ENCODE measurements at places on chromosomes 13 and 19.

DNA sequence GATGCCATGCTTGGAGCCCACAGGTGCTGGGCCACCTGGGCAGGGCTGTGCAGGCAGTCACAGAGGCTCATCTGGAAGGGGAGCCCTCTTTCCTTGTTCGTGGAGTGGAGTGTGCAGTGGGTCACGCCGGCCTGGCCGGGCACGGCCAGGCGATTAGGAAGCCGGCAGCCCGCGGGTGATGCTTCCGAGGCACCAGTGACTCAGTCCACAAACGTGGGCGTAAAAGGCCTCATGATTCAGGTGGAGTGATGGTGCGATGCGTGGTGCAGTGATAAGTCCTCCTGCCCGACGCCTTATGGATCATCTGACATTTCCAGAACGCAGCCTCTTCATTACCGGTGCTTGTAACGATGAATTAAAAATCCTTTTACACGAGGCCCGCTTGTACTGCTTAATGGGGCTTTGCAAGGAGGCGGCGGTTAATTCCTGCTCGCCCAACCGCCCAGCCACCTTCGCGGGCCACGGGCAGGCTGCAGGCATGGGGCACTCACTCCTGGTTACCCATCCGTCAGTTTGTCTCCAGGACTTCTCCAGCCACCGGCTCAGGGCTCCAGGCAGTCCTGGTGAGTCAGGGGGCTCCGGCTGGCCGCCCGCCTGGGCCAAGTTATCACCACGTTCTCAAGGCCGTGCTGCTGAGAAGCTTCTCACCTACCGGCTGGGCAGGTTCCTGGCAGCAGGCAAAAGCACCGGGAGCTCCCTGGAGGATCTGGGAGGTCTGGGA lies 172.4 kb downstream of the KDM4B start:
- no peak for DNase-seq

DNA sequence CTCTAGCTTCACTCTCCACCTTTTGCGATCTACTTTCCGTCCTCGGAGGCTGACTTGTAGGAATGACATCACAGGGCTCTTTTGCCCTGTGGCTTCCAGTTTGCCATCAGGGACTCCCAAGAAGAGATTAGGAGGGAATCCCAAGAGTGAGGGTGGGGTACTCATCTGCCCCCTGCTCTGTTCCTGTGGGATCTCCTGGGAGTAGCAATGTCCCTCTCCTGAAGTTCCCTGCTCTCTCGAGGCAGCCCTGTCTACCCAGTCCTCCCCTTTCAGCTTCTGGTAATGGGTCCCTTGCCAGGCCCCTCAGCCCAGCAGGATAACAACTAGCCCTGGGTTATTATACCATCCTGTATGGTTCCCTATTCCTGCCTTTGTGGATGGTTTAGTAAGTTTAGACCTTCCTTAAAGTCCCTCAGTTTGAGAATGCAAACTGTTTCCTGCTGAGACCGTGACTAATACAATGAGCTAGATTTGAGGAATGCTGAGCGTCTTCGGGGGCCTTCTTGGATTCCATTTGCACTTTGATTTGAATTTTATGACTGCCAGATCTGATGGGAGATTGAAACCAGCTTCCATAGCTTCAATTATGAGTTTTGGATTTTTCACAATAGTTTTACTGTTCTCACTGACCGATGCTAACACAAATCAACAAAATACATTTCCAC lies 73.7 kb upstream of the IPO5 start:
- DNase-seq: peak; percentile 97

DNA sequence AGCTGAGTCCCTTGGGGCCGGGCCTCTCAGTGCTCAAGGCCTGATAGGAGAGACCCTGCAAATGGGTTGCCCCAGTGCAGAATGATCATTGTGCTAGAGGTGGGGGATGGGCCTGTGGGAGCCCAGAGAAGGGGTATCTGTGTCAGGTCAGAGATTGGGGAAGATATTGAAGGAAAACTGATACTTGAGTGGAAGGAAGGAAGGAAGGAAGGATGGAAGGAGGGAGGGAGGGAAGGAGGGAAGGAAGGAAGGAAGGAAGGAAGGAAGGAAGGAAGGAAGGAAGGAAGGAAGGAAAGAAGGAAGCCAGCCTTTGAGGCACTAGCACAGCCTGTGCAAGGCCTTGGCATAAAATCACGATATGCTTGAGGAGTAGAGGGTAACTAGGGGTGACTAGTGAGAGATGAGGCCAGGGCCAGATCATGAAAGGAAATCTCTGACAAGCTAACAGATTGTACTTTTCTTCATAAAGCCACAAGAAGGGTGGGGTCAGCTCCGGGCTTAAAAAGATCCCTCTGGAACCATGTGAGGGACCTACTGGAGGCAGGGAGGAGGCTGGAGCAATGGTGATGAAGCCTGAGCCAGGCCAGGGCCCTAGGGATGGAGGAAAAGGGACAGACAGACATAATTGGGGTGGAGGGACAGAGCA lies 11.4 kb downstream of the PTH2 start:
- DNase-seq: no peak

DNA sequence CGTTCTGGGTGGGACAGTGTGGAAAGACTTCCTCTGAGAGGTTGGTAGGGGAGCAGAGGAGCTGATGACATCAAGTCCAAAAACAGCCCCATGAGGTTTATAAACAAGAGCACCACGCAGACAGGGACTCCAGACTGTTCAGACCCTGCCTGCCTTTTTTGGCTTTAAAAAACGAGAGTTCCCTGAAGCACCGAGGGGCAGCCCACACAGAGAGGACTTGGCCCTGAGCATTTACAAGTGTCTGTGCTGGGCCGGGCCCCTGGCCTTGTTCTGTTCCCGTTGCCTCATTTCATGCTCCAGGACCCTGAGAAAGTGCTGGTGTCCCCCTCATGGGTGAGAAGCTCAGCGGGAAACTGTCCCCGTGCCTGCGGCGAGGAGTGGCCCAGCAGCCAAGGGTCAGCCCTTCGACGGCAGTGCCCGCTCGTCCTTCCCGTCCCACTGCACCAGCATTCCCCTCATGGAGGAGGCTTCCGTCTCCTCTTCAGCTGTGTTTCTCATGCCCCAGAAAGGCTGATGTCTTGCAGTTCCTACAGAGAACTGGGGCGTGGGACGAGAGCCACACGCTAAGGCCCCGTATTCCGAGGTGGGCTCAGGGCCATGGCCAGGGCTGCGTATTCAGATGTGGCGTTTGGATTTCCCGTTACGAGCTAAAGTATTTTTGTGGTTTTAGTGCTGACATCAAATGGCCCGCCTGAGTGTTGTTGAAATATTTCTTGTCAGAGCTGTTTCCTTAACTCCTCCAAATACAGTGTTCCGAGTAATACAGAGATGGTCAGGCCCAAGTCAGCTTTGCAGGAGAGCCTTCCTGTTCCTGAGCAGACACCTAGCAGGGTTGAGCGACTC lies 93.5 kb downstream of the ATP11A start:
- peak; percentile 76 for DNase-seq

DNA sequence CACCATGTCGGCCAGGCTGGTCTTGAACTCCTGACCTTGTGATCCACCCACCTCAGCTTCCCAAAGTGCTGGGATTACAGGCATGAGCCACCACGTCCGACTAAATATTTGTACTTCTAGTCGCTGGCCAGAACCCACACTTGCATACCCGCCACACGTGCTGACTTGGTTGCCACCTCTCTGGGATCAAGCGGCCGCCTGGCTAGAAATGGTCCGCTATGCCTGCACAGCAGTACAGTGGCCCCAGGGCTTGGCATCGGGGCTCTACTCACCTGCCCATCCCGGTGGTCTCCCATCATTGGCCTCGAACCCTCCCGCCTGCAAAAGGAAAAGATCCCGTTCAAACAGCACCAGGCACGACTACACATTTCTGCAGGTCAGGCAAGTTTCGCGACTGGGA lies 23.7 kb upstream of the TINCR start:
- DNase-seq: no peak

- no peak for DNase-seq
These were observed 58.0 kb upstream of the ZNF536 start for GRCh38 chr19:30314056-30314804.

DNA sequence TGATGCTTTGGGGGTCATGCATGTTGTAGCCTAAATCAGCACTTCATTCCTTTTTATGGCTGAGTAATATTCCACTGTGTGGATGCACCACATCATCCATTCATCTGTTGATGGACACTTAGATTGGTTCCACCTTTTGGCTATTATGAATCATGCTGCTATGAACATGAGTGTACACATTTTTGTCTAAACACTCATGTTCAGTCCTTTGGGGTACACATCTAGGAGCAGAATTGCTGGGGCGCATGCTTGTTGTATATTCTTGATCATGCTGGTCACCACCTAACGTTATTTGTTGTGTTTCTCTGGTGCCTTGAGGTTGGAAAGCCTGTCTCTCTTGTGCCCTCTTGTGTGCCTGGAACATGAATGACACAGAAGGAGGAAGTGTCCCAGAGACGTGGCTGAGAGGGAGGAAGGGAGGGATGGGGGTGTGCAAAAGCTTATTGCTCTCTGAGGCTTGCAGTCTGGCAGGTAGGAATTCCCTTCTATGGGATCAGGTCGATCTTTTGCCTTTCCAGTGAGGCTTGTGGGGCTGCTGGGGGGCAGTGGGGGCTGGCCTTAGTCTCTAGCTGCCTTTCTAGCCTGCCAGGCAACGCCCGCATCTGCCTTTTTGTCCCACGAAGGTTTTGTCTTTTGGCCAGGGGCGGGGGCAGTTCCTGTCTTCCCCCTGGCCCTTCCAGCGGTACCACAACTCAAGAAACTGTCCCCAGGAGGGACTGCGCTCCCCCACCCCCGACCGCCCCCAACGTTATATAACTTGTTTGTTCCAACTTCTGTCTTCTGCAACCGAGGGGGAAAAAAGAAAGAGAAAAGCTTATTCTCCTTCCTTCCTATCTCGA lies 7.6 kb downstream of the KLHL26 start:
- DNase-seq: no peak

GRCh38 chr19:20470345-20471135 lies 95.0 kb downstream of the ZNF737 start:
- no peak for DNase-seq

DNA sequence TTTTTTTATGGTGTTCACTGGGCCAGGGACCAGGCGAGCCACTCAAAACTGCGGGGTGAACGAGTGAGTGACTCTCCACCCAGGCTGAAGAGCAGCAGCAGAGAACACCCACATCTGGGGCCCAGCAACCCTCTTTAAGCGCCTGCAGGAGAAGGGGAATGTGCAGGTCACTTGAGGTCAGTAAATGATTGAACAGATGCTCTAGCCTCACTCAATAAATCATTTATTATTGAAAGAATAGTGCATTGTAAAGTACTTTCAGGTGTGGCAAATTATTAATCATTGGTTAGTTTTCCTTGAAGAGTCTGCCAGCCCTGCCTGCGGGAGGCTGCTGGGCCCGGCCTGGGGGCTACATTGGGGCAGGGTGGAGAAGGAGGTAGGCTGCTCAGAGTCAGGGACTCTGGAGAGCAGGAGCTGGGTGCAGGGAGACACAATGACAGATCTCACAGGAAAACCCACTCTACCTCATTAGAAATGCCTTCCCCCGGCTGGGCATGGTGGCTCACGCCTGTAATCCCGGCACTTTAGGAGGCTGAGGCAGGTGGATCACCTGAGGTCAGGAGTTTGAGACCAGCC lies 42.5 kb downstream of the ABCC4 start:
- DNase-seq: no peak

- DNase-seq: peak; percentile 34
These were observed 22.8 kb upstream of the CEBPG start for GRCh38 chr19:33350538-33351309.

GRCh38 chr13:20995245-20995838 lies 66.0 kb downstream of the LATS2 start:
- DNase-seq: no peak

DNA sequence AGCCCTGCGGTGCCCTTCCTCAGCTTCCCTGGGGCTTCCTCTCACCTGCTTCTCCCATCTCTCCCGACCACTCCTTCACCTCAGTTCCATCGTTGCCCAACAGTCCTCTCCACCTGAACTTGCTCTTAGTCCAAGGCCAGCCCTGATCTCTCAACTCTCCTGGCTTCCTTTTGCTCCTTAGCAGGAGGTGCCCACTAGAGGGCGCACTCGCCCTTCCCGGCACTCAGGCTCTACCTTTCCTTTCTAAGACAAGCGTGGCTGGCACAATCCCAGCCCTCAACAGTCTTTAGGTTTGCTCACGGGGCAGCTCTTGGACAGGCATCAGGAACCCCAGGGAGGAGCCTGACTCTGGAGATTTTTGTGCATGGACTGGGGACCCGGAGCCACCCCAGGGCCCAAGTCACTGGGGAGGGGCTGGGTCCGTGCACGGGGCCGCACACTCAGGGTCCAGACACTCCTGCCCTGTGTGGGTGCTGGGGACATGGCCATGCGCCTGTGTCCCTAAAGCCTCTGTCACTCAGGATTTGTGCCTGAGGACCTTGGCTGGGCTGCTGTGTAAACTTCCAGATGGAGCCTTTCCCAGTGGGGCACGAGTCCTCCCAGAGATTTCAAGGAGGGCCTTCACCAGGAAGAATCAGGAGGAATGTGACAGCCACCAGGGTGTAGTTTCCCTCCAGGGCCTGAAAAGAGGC lies 12.1 kb upstream of the CEACAM8 start:
- peak; percentile 30 for DNase-seq

DNA sequence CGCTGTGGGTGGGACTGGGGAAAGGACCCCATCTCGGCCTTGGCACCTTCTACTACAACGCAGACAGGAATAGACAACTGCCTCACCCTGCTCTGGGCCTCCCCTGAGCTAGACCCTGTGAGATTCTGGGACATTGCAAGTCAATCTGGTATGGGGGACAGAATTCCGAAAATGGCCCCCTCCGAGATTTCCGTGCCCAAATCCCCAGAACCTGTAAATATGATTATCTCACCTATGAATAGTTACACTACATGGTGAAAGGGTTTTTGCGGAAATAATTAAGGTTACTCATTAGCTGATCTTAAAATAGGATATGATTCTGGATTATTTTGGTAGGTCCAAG lies 618 bp upstream of the ZBTB45 start:
- no peak for DNase-seq

DNA sequence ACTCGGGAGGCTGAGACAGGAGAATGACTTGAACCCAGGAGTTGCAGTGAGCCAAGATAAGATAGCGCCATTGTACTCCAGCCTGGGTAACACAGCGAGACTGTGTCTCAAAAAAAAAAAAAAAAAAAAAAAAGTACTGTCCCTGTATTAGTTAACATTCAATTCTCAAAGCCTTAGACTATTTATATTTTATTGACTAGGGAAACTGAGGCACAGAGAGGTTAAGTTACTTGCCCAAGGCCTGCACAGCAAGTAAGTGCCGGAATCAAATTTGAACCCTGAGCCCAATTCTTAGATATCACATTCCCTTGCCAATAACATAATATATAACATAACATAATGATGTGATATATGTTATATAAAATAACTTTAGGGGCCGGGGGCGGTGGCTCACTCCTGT lies 921 bp upstream of the KLC3 start:
- DNase-seq: no peak

GRCh38 chr19:4322942-4323665 lies 15.5 kb downstream of the STAP2 start:
- no peak for DNase-seq

Measured in fibroblast of skin of right biceps (primary cell).